ENCODE measurements at places on chromosomes 6 and 20.

GRCh38 chr6:114040871-114041270 is 69.9 kb upstream of the HDAC2 start:
- no peak for DNase-seq

DNA sequence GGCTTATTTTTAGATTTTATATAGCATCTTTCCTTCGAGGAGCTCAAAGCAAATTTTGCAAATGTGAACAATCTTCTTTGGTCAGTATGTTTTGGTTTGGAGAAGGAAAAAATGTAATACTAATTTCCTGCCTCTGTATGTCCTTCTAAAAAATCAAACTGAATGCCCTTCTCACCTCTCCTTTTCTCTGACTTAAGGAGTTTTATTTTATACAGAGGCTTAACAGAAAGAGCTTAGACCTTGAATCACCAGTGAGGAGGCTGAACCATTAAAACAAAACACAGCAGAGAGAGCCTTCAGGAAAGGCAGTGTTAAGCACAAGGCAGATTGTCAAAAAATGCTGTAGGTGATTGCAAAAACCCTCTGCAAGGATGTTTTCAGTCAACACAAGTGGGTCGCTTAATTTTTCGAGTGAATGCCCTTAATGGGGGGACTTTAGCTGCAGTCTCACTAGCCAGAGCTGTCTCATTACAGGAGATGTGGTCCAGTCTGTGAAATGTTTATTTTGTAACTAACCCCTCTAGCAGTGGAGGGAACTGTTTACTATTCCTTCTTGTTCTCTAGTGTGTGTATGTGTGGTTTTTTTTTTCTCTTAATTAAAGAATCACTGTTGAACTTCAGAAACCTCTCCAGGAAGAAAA is 481.3 kb upstream of the CITED2 start:
- DNase-seq: no peak

GRCh38 chr6:90490030-90490716 is 96.7 kb downstream of the MAP3K7 start:
- no peak for DNase-seq

- DNase-seq: peak; percentile 11
Observed at GRCh38 chr6:32252331-32253009, 28.6 kb upstream of the NOTCH4 start.

GRCh38 chr6:80667006-80667405 is 560.5 kb downstream of the BCKDHB start:
- DNase-seq: no peak

- no peak for DNase-seq
Observed at GRCh38 chr6:43506171-43506570, 4.0 kb downstream of the LRRC73 start.

DNA sequence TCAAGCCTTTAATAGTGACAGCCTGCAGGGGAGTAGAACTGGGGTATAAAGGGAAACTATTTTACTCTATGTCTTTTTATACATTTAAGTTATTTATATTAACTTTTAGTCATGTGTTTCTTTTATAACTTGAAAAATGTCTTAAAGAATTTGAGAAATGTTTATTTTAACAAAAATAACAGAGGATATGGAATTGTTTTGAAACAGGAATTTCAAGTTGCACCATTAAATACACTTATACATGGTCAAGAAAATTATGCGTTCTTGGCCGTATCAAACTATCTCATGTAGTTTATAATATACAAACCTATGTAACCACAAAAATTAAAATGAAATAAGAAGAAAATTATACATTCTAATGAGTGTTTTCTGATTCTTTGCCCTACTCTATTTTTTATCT is 282.7 kb downstream of the GRIK2 start:
- no peak for DNase-seq

GRCh38 chr6:35601331-35602132 is 87.2 kb downstream of the FKBP5 start:
- no peak for DNase-seq

- DNase-seq: no peak
Observed at GRCh38 chr6:41600499-41601247, 37.6 kb upstream of the MDFI start.

DNA sequence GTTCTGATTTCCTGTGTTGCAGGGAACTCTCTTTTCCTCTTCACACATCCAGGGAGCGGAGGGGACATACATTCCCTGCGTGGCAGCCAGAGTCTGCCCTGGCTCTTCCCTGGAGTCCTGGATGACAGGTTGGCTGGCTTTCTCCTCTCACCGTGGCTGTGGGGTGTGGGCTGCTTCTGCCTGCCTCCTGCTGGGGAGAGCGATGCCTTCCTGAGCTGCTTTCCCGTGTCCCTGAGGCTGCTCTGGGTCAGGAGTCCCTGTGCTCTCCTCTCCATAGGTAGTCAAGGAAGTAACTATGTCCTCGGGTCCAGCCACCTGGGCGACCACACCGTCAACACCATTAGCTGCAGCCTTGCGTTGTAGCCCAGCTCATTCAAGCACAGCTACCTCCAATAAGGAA is 451.7 kb downstream of the QKI start:
- no peak for DNase-seq

GRCh38 chr6:148868314-148868713 is 121.5 kb downstream of the UST start:
- DNase-seq: no peak

DNA sequence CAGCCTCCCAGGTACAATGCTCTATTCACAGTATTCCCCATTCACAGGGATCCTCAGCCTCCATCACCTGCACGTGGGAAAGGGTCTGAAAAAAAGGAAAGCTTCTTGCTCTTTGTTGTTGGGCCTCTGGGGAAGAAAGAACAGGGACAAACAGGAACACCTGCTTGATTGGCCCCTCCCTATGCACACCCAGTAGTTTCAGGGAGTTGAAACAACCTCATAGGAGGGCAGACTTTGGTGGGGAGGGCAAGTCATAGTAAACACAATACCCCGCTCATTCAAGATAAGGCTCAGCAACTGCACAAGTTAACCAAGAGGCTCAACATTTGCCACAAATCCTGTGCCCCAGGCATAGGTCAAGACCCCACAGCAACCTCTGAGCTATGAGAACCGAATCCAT is 1.7 kb downstream of the GHRH start:
- DNase-seq: no peak

DNA sequence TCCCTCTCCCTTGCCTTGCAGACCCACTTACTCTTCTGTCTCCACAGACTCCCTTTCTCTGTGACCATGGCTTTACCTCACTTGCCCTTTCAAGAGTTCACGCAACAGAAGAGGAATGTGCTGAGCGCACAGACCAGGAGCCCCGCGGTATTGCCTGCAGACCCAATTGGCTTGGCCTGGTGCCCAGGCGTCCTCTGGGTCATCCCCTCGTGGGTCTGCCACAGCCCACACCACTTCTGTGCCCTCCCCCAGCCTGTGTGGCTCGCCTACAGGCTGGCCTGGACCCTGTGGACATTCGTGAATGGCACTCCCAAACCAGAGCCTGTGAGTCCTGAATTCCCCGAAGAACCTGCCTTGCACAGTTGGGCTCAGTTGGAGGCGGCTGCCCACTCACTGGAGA is 15.3 kb upstream of the NINL start:
- DNase-seq: no peak

DNA sequence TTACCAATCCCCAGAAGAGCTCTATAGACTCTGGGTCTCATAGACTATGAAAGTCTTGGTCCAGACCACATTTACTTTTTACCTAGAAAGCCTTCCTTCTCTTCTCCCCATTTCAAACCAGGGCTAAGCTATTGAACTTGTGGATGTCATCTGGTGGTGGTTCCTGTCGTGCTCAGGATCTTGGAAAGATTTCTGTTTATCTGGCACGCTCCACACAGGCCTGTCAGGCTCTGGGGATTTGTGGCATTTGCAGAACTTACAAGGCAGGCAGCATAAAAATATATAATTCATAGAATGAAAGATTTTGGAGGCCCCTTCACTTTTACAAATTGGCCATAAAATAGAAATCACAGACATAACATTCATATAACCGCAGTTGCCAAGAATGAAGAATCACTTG is 188.1 kb downstream of the UST start:
- DNase-seq: no peak

DNA sequence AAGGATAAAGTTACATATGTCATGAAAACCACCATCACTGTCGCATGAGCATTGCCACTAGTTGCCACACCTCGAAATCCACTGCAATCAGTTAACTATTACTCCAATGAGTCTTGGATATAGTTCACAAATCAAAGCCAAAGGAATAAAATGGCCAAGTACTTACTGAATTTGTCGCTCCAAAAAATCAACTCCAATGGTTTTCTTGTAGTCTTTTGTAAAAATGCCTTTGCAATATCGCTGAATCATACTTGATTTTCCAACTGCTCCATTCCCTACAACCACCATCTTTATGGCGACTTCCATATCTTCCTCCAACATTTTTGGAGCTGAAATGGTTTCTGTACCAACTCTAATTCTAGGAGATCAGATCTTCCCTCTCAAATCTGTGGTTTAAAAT is 12.0 kb downstream of the RAB23 start:
- no peak for DNase-seq

- no peak for DNase-seq
Observed at GRCh38 chr20:3013771-3014170, 29.7 kb upstream of the GNRH2 start.

- no peak for DNase-seq
Observed at GRCh38 chr6:36556281-36556680, 9.0 kb upstream of the STK38 start.

- no peak for DNase-seq
Observed at GRCh38 chr20:63544241-63544957, 3.1 kb downstream of the SRMS start.

DNA sequence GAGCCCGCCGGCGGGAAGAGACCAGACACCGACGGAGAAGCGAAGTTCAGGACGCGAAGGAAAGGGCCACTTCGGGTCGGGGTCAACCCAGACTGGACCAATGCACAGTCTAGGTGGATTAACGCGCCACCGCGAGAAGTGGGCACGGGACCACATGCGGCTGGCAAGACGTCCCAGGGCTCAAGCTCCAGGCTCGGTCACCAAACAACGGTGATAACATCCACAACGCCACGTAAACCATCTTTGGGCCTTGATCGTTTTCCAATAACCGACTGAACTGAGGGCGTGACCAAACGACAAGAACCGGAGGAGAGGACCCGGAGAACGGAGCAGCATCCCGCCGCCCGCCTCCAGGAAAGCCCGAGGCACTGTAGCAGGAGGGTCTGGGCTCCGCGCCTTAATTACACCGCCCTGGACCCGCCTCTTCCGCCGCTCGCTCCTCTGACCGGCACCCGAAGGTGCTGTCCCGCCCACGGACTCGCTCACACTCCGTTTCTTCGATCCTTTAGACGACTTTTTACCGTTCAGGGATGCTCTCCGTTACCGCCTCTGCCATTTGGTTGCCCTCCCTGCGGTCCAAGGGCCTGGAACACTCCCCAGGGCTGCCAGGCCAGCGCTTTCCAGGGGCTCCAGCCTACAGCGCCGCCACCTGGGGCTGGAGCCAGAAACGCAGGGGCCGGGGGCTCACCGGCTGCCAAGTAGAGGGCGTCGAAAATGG is 44.1 kb downstream of the DPPA5 start:
- DNase-seq: peak; percentile 84

- no peak for DNase-seq
Observed at GRCh38 chr6:89035252-89036101, 45.1 kb upstream of the PNRC1 start.

GRCh38 chr6:154570505-154570904 is 60.0 kb upstream of the CNKSR3 start:
- DNase-seq: no peak

GRCh38 chr6:40955178-40955545 is 83.9 kb downstream of the UNC5CL start:
- no peak for DNase-seq

- no peak for DNase-seq
Observed at GRCh38 chr6:162005372-162005771, 722.2 kb downstream of the PRKN start.

DNA sequence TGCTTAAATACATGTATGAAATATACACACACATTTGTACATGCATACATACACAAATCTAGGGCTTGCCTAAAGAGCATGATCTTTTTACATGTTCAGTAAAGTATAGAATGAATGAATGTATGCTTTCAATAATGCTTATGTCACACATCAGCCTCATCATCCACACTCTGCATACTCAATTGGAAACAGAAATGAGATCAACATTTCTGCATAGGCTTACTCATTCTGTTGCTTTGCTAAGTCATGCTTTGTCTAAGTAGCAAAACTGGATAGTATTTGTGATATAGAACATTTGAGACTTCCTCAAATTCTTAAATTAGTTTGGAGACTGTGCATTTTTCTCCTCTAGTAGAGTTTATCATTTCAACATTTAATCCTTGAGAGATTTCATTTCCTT is 343.3 kb downstream of the ADGRB3 start:
- DNase-seq: no peak

DNA sequence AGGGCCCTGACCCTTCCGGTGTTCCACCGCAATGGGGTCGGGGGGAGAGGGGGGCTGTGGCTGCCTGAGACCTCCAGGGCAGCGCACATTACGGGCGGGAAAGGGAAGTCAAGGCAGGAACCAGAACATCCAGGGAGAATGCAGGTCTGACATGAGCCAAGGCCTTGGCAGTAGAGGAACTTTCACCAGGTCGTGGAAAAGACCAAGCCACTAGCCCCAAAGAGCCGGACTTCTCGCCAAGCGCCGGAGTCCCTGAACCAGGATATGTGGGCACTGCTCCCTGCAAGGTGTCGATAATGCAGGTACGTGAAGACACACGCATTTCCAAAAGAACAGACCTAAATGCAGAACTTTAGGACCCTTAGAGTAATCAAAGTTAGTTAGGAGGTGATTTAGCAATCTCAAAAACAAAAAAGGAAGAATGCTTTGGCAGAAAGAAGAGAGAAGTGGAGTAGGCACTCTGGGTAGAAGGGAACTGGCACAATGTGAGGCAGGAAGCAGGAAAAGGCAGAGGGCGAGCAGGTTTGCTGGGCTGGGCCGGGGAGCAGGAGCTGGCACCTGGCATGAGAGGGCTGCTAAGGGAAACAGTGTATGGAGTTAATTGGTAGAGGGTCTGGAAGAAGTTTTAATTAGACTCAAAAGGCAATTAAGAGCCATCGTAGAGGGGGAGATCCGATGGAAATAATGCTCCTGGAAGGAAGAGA is 14.3 kb downstream of the POU3F2 start:
- no peak for DNase-seq

DNA sequence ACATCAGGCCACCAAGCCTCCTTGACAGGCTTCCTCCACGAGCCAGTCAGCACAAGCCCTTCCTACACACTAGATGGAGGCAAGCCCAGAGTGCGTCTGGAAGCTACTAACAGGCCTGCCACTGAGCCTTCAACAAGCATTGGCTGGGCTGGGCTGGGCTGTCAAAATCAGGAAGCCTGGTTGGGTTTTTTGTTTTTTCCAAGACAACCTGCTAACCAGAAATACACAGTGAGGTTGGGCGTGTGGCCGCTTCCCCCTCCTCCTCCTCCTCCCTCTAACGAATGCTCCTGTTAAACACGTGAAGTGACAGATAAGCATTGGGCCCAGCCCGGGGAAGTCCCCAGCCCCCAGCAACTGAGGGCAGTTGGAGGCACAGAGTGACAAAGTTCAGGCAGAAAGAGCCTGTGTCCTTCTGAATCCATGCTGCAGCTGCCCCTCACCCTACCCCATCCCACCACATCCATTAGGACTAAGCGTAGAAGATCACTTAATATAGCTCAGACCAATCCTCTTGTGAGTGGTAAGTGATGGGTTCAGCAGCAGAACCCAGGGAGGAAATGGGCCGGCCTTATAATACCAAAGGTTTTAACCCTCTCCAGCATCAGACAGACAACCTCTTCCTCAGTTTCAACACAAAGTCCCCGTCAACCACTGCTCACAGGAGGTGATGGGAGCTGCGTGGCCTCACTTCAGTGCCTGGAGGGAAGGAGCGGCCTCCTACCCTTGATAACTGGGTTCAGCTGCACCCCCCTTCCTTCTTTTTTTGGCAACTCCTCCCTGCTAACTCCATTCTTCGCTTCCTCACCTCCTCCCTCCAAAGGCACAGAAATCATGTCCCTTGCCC is 1.1 kb downstream of the NFATC2 start:
- peak; percentile 99 for DNase-seq

All from KBM-7 (cell line).